ENCODE measurements at places on chromosomes 2 and 18.

- DNase-seq: no peak
These were observed 100.6 kb upstream of the ST3GAL5 start for GRCh38 chr2:85989288-85989865.

DNA sequence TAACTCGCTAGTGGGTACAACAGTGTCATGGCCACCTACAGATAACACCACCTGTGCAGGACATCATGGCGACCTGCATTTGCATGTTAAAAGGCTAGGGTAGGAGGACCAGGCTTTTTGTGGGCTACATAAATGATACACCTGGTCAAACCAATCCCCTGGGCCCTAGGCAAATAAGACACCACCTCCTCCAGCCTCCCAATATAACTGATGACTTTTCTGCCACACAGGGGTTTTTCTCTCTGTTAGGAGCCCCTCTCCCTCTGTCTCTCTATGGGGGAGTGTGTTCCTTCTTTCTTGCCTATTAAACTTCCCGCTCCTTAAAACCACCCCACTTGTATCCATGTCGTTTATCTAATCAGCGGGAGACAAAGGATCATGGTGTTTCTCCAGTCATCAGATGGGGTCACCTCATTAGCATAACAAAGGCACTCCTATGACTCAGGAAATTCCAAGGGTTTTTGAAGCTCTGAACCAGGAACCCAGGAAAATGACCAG lies 10.8 kb upstream of the BUB1 start:
- no peak for DNase-seq

DNA sequence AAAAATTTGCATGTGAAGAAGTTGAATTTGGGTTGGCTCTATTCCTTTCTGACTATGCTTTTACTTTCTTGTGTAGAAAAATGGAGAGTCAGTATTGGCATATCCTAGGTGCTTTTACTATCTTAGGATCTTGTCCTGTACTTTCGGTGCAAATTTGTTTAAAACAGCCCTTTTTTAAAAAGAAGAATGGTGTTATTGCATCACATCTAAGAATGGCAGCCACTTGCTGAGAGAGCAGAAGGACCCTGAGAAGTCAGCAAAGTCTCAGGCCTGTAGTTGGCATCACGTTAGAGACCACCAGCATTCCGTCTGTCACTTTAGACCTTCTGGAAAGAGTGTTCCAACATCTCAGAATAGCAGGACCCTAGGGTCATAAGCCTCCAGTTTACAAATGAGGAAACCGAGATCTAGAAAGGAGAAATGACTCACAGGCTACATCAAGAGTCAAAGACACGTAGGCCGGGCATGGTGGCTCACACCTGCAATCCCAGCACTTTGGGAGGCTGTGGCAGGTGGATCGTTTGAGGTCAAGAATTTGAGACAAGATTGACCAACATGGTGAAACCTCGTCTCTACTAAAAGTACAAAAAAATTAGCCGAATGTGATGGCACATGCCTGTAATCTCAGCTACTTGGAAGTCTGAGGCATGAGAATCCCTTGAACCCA lies 42.5 kb downstream of the SPATS2L start:
- DNase-seq: no peak

- DNase-seq: no peak
These were observed 15.1 kb downstream of the ASB18 start for GRCh38 chr2:236249066-236249465.

- DNase-seq: no peak
These were observed 682.5 kb downstream of the MBD2 start for GRCh38 chr18:53541924-53542323.

DNA sequence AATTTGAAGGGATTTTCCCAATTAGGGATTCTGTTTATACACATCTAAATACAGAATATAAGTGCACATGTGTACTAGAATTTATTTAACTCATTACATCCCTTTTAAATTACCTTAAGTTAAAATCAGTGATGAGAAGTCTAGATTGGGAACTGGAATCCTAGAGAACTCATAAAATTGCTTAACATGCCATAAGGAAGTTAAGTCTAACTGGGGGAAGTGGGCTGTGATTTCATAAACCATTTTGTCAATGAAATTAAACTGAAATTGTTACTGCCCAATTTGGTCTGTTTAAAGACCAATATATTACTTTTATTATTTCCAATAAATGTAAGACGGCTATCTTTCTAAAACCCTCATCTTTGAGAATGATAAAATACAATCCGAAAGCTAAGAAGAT lies 72.3 kb upstream of the CD226 start:
- no peak for DNase-seq

DNA sequence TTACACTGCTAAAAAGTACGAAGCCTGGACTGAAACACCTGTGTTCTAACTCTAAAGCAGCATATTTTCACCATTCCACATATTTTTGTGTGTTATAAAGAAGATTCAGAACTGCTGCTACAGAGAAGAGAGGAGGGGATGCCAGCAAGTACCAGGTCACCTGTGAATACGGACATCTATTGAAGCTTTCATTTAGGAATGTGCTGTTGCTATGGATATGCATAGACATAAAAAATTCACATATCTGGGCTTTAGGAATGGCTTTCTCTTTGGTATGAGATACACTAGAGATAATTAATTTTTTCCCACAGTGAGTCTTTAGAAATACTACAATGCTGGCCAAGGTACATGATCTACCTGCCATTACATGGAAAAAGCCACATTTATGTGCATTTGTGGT lies 238.5 kb downstream of the WDR7 start:
- no peak for DNase-seq

DNA sequence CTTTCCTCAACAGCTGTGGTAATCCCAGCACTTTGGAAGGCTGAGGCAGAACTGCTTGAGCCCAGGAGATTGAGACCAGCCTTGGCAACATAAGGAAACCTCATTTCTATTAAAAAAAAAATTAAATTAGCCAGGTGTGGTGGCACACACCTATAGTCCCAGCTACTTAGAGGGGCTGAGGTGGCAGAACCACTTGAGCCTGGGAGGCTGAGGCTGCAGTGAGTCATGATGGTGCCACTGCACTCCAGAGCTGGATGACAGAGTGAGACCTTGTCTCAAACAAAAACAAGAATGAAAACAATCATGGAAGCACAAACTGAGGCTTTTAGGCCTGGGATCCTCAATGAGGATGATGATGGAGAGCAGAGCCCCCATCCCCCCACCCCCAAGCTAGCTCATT lies 19.8 kb downstream of the GAREM1 start:
- no peak for DNase-seq

DNA sequence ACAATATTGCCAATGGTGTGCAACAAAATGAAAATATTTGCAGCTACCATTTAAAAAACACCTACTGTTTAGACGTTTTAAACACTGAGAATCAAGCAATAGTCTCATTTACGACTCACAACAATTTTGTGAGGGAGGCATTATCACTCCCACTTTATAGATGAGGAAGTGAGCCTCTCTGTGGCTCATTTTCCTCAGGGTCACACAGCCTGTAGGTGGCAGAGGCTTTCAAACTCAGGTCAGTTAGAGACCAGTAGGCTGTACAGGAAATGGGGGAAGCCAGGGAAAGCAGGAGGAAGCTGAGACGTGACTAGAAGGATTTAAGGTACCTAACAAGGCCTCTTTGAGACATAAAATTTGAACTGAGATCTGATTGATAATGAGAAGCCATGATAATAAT lies 95.0 kb upstream of the ZNF521 start:
- no peak for DNase-seq

DNA sequence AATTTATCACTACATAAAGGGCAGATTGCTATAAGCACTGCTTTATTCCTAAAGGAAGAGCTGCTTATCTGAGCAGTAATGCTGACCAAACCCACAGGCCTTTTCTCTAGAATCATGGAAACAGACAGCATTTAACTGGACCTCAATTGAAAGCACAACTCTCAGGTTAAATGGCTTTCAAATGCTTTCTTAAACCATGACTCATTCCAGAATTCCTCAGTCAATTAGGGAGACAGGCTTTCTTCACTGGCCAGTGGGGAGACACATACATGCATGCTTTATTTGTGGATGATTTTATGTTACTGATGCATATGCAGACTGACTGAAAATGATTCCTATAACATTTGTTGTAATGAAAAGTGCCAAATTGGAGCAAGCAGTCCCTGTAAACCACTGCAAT lies 114.6 kb downstream of the ACVR1 start:
- no peak for DNase-seq

DNA sequence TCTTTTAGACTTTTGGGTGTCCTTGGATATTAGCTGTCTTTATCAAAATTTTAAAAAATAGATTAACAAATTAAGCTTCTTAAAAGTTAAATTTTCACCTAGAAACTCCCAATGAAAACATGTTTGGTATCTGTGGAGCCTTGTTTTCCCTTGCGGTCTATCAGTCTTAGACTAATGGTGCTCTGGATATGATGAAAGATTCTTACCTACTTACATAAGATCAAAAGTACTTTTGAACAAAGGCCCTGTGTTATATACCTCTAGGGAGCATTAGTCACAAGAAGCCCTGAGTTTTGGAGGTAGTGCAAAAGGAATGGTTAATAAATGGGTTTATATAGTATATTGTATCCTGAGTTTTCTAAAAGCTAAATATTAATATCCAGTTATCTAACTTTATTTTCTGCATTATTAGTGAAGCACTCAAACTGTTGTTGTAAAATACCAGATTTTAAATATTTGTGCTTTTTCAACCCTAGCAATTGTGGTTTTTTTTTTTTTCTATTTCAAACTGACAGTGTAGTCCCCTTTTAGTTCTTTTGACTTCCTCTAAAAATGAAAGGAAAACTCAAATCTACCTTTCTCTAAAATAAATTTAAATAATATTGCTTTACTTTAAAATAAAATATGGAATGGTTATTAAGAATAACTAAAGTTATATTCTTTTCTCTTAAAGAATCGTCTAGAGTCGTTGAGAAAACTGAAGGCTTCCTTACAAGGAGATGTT lies 18.1 kb downstream of the NDC80 start:
- DNase-seq: no peak

DNA sequence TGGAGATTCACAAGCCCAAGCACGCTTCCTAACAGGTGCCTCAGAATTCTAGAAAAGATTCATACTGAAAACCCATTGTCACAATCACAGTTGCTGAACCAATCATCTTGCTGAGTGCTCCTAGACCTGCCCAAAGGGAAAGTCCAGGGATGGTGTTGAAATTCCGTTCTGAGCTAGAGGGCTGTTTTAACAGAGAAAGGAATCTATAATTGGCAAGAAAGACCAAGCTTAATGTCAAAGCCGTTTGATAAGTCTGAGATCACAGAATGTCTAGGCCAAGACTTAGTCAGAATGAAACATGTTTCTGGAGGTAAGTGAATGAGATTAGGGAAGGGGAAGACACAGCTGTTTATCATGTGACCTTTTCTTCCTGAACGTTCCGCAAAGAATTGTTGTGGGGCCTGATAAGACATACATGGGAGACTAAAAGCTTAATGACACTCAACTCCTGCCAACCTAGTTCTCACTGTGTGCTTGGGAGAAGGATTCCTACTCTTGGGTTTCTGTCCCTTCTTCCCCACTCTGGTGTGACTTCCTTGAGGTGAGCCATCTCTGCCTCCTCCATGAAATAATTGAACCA lies 27.5 kb downstream of the PMAIP1 start:
- DNase-seq: peak; percentile 66

GRCh38 chr2:140504601-140505000 lies 1626.2 kb downstream of the LRP1B start:
- no peak for DNase-seq

DNA sequence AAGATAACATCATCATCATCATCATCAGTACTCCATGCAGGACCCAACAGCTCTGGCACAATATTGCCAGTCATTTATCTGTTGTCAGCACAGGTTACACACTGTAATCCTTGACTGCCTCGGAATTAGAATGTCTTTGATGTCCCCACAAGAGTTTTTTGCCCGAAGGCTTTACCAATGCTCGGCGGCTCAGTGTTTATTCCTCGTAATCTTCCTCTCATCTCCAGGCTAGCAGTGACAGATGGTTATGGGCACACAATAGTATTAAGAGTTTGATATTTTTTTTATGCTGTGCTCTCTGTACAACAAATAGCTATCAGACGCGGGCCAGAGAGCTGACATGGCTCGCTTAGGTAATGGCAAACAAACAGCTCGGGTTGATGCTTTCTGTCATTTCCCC lies 515.2 kb downstream of the ZEB2 start:
- DNase-seq: no peak

DNA sequence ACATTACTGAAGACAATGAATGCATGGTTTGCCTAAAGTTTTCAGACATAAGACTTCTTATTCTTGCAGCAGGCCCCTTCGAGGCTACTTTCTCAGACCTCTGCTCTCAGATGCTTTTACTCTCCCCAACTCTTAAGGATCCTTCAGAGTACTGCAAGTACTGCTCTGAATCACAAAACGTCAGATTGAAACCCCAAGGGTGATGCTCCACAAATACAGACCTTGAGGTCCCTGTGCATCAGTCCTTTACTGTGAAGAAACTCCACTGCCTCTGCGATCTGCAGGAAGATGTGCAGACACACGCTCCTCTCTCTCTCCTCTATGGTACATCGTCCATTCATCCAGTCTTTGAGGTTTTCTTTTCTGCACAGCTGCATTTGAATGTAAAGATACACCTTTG lies 52.8 kb downstream of the EIF2AK3 start:
- peak; percentile 93 for DNase-seq

- no peak for DNase-seq
These were observed 65.9 kb upstream of the CAVIN2 start for GRCh38 chr2:191912764-191913163.

- DNase-seq: no peak
These were observed 190.1 kb downstream of the NDUFA10 start for GRCh38 chr2:239835056-239835455.

- no peak for DNase-seq
These were observed 17.2 kb upstream of the KLF7 start for GRCh38 chr2:207182911-207183310.

DNA sequence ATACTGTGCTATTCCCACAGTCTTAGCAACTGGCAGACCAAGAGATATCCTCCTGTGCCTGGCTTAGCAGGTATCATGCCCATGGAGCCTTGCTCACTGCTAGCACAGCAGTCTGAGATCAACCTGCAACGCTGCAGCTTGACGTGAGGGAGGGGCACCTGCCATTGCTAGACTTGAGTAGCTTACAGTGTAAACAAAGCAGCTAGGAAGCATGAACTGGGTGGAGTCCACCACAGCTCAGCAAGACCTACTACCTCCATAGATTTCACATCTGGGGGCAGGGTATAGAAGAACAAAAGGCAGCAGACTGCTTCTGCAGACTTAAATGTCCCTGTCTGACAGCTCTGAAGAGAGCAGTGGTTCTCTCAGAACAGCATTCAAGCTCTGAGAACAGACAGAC lies 74.8 kb downstream of the AKAIN1 start:
- no peak for DNase-seq

DNA sequence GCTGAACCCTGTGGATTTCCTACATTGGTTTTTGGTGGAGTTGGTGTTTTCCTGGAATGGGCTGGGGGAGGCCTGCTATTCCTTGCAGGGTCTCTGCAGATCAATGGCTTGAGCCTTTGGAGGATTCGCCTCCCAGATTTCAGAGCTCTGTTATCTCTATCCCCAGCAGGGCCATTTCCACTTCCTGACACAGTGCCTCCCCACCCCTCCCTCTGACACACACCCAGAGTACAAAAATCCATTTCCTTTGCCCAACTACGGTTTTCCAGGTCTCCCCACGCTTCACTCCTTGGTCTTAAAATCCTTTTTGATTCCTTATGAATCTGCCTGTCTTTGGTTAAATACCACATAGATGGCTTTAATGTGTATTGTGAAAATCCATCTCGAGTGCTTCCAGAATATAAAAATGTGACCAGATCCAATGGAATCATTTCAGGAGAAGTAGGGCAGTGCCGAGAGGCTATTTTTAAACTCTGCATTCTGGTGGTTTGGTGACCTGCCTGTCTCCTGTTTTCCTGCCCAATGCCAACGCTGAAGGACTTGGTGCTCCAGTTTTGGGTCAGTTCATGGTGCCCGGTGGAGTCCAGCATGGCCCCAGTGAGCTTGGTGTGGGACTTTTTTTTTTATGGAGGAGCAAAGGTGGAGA lies 60.9 kb downstream of the ARL4C start:
- DNase-seq: no peak
